ENCODE measurements at places on chromosomes 12 and 14.

DNA sequence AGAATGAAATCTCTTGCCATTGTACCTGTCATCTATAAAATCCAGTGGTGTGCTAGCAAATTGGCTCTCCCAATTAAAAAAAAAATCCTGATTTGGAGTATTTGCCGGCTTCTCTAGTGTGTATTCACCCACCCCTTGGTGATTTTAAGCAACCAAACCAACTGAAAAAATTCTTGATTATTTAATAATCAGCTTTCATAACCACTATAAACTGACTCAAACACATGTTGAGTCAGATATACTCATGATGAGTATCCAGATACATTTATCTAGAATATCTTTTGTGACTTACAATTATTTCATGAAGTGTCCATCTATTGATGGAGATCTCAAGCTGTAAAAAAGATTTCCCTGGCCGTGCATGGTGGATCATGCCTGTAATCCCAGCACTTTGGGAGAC is 205.4 kb downstream of the RASSF9 start:
- no peak for DNase-seq

DNA sequence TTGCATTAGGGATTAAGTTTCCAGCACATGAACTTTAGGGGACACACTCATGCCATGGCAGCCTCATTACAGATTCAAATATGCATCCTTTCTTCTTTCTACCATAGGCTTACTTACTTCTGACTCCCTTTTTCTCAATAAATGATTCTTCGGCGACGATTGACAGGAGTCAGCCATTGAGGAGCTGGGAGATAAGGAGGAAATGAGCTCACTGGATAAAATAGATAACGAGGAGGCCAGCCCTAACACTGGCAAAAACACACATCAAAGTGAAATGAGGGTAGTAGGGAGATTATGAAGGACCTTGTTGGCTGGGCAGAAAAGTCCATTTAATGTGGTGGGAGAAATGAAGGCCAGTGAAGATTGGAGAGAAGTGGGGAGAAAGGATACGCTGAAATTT is 172.2 kb downstream of the SLC41A2 start:
- no peak for DNase-seq

GRCh38 chr12:114732426-114733030 is 48.6 kb upstream of the TBX3 start:
- no peak for DNase-seq

DNA sequence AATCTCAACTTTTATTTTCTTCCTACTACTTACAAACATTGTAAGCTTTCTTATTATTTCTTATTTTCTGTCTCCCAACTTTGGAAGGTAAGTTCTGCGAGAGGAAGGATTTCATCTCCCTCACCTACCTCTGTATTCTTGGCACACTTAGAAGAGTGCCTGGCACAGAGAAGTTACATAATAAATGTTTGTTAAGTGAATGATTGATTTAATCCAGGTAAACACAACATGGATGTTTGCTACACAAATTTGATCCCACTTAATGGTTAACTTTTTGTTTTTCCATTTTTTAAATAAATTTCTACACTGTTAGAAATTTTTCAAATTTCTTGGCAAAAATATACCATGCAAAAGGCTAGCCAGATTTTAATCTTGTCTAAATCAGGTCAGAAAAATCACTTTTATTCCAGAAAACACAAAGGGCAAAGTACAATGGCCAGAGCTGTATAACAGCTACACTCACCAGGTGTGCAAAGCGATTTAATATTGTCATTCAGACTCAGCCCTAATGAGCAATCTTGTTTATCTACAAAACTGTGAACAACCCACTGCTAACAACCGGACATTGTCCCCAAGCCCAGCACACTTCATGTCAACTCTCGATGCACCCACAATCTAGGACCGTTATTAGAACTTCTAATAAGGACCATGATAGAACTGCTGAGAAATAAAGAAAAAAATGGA is 222.1 kb upstream of the EEA1 start:
- no peak for DNase-seq

- DNase-seq, result no peak
Measured at GRCh38 chr12:117818400-117818799, 150.4 kb downstream of the KSR2 start.

GRCh38 chr14:55951341-55952206 is 166.6 kb upstream of the PELI2 start:
- no peak for DNase-seq

All from GM12865 (cell line).